ENCODE measurements at places on chromosomes 1 and 21.
A peak's percentile ranks its signal among the peaks of the same experiment; 100 is the strongest.

DNA sequence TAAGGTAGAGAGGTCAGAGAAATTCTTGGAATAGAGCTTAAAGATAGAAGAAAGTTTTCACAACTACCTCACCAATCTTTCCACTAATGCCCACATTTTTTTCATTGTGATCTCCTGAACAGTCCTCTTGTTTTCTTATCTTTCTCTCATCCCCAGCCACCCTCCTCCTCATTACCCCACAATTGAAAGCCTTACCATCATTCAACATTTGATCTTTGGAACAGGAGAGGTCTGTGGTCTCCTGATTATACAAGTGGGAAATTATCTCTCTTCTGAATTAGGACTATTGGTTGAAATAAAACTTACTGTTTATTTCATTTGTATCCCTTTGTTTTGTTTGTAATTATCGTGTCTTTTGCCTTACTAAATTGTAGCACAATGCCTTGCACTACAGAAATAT lies 29.6 kb downstream of the DNAH14 start:
- no peak for DNase-seq

DNA sequence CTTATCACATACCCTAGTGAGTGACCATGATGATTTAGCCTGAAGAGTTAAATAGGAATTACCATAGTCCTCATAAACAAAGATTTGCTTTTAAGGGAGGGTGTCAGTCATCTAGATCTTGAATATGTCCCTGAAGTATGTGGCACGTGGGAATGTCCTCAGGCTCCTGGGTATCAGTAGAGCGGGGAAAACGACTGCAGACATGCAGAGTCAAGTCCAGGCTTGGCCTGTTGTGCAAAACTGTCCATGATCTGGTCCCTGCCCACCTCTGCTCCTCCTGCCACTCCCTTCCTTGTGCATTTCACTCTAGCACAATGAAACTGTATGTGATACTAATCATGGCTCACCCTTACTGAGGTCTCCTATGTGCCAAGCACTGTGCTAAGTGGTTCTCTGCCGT lies 12.9 kb downstream of the MOV10 start:
- no peak for DNase-seq

- DNase-seq: peak; percentile 91
Measured at GRCh38 chr1:108590957-108591356, 31.1 kb downstream of the EEIG2 start.

DNA sequence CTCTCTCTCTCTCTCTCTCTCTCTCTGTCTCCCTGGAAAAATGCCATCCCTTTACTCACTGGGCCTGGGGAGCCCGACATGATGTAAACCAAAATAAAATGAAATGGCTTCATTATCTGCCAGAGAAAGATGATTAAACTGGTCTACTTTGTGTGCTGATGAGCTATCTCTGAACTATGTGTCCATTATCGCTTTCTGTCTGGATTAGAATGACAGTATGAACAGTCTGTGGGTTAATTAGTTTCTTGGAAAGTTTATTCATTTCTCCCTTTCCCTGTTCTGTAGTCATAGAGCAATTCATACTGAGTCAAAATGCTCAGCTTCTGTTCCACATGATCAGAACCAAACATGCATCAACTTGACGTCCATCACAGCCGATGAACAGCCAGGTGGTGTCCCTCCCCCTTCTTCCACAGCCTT lies 72.4 kb upstream of the KCND3 start:
- DNase-seq: no peak

- DNase-seq: no peak
Measured at GRCh38 chr1:27148591-27148990, 6.3 kb downstream of the SLC9A1 start.

DNA sequence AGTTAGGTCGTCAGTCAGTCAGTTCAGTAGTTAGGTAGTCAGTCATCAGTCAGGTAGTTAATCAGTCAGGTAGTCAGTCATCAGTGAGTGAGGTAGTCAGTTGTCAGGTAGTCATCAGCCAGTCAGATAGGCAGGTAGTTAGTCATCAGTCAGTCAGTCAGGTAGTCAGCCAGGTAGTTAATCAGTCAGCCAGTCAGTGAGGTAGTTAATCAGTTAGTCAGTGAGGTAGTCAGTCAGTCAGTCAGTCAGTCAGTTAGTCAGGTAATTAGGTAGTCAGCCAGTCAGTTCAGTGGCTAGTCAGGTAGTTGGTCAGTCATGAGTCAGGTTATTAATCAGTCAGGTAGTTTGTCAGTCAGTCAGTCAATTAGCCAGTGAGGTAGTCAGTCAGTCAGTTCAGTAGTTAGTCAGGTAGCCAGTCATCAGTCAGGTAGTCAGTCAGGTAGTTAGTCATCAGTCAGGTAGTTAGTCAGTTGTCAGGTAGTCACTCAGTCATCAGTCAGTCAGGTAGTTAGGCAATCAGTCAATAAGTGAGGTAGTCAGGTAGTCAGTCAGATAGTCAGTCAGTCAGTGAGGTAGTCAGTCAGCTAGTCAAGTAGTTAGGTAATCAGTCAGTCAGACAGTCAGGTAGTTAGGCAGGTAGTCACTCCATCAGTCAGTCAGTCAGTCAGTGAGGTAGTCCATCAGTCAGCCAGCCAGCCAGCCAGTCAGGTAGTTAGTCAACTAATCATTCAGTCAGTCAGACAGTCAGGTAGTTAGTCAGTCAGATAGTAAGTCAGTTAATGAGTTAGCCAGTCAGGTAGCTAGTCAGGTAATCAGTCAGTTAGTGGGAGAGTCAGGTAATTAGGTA lies 16.2 kb downstream of the KRTAP10-1 start:
- no peak for DNase-seq

DNA sequence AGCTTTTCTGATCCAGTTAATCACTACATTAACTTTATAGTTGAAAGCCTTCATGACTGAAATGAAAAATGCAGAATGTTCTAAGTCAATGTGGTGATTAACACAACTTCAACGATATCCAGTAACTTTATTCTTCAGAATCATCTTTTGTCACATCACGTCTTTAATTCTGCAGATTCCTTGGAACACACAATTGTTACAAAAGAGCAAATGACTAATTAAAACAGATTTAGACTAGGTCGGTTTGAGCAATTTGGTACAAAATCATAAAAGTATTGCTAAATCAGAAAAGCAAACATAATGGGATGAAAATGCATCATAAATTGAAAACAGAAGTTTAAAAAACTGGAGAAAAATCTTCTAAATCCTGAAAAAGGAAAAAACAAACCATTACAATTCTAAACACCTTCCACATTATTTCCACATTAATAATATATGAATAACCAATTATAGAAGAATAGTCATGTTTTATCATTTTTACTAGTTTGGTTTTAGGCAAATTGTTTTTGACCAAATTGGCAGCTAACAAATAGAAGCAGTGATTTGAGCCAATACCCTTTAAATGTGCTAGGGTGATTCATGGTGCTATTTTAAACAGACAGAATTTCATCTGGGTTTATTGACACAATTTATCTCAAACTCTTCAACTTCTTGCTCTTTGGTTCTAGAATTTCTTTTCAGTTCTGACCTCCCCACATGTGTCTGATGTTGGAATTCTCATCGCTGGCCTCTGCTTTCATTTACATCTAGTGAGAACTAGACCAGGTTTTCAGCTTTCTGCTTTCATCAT lies 468.1 kb upstream of the PTBP2 start:
- DNase-seq: no peak

DNA sequence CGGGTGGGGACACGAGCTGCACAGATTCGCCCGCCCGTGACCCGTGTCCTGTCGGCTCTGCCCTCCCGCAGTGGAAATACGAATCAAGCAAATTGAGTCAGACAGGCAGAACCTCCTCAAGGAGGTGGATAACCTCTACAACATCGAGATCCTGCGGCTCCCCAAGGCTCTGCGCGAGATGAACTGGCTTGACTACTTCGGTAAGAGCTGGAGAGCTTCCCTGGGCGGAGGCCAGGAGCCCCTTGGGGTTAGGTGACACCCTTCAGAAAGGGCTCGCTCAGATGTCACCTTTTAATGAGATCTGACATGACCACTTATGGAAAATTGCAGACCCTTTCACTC lies 489 bp downstream of the CDCA8 start:
- DNase-seq: no peak

- no peak for DNase-seq
Measured at GRCh38 chr1:101964708-101965107, 32.0 kb downstream of the OLFM3 start.

DNA sequence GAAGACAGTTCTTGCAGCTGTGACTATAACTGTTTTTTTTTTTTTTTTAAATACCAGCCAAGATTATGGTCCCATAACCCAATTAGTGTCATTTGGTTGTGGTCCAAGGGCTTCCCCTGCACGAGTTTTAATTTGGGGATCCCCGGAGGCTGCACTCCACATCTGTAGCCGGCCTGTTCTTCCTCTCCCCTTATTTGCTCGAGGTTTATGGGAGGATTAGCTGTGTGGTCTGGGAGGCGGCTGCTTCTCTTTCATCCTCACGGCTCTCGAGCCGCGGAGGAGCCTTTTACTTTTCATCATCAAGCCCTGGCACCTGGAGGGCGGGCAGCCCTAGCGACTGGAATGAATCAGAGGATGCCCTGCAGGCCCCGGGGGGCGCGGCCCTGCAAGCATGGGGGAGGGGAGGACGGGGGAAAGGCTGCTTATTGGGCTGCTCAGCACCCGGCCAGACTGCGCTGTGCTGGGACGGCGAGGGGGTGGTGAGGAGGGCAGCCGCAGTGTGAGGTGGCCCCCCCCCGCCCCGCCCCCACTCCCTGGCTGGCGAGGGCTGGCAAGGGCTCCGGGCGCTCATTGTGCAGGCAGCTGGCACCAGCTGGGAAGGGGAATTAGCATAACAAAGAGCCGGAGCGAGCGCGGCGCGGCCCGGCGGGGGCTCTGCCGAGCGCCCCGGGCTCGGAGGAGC lies 18.5 kb downstream of the SERTAD4 start:
- peak; percentile 85 for DNase-seq

- no peak for DNase-seq
Measured at GRCh38 chr1:20685099-20685662, 24.0 kb upstream of the DDOST start.

GRCh38 chr1:23902321-23903278 lies 10.6 kb downstream of the CNR2 start:
- no peak for DNase-seq

- DNase-seq: no peak
Measured at GRCh38 chr1:112464501-112464900, 44.3 kb upstream of the WNT2B start.

GRCh38 chr1:12426030-12426429 lies 192.0 kb downstream of the DHRS3 start:
- DNase-seq: no peak

GRCh38 chr1:51331206-51332100 lies 1.1 kb upstream of the TTC39A start:
- DNase-seq: peak; percentile 84

GRCh38 chr1:246219508-246220030 lies 287.5 kb downstream of the SMYD3 start:
- DNase-seq: peak; percentile 31

DNA sequence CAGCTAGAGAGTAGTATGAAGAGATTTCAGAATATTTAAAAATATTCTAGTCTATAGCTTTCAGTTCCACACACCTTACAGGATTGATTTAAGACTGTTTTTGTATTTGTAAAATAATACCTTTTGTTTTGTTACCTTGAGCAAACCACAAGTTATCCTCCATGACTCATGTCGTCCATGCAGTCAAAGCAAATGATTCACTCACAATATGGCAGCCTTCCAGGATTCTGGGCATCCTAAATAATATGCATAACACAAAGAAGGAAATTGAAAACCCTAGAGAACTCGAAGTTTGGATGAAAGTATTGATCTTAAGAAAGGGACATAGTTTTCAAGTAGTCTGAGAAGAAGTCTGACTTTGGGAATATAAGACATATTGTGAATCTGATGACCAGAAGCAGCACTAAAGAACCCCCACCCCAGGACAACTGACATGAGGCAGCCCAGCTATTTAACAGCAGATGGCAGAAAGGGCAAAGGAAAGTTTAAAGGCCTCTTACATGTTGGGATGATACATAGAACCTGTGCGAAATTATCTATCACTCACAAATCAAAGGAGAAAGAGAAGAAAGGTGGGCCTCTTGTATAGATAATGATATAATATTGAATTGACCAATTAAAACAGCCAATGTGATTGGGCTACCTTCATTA lies 857.9 kb downstream of the BRINP3 start:
- peak; percentile 98 for DNase-seq

DNA sequence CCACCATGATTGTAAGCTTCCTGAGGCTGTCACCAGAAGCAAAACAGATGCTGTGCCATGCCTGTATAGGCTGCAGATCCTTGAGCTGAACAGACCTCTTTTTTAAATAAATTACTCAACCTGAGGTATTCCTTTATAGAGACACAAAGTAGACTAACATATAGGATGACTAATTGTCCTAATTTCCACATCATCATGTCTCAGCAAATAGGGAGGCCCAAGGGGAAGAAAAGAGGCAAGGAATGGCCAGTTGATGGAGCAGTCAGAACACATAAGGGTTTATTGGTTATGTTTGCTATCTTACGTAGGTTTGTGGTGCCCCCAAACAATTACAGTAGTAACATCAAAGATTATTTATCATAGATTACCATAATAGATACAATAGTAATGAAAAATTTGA lies 126.2 kb downstream of the RASAL2 start:
- DNase-seq: no peak

DNA sequence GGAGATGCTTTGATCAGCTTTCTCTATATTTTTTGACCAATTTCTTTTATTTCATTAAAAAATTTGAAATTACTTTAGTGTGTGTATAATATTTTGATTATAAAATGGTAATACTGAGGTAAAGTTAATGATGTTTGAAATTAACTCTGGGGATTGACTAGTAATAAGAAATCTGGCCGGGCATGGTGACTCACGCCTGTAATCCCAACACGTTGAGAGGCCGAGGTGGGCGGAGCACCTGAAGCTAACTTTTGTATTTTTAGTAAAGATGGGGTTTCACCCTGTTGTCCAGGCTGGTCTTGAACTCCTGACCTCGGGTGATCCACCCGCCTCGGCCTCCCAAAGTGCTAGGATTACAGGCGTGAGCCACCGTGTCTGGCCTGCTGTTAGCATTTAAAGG lies 17.5 kb downstream of the SCP2 start:
- DNase-seq: no peak

GRCh38 chr1:241614144-241614543 lies 26.0 kb downstream of the CHML start:
- peak; percentile 78 for DNase-seq

DNA sequence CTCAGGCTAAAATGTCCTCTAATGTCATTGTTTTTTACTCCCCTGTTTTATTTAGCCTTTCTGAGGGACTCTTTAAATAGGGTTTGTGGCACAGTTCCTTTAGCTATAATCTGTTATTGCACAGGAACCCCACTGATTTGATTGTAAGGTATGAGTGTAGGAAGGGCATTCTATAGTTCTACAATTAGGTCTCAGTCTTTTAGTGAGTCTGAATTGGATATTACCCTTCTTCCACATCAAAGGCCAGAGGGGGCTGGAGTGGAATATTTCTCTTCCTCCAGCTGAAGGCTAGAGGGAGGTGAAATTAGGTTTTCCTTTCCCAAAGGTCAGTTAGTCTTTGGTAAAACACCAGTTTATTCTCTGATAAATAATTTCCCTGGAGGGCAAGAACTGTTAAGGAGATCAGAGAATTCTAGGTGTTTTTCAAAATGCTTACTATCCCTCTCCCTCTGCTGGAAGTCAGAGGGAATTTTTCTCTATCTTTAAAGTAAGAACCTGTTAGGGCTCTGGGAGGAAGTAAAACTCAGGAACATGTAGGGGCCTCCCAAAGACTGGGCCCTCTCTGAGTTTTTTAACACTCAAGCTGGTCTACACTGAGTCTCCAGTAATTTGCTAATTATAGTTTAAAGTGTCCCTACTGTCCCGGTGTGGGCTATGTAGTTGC lies 176.3 kb upstream of the ZNHIT6 start:
- DNase-seq: peak; percentile 68

All from renal cortical epithelial cell (primary cell).